ENCODE measurements at places on chromosomes 11 and 22. TPM values are rescaled to one million over a fixed set of nuclear protein-coding genes. Genes with fewer than 3 reads are reported as not detected.

- no peak for DNase-seq
Observed at GRCh38 chr11:129435499-129436245, 60.0 kb downstream of the BARX2 start.

DNA sequence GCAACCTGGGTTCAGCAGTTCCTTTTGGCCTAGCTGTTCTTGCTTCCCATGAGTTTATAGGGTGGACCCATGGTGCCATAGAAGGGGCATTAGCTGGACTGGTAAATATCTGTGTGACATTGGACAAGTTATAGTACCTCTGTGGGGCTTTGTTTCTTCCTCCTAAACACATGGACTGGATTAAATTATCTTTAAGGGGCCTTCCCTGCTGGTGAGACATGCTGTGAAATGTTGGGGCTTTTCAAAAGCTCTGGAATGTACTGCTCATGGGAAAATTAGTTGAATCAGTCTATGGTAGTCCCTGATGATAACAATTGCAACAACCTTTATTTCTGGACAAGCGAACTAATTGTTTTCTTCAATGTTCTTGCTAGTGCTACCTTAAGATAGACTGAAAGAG, 276.2 kb downstream of the BLID start:
- DNase-seq: no peak

GRCh38 chr11:116215471-116216113, 557.2 kb downstream of the BUD13 start:
- DNase-seq: no peak

Gene RASSF10
- total RNA-seq: not detected

DNA sequence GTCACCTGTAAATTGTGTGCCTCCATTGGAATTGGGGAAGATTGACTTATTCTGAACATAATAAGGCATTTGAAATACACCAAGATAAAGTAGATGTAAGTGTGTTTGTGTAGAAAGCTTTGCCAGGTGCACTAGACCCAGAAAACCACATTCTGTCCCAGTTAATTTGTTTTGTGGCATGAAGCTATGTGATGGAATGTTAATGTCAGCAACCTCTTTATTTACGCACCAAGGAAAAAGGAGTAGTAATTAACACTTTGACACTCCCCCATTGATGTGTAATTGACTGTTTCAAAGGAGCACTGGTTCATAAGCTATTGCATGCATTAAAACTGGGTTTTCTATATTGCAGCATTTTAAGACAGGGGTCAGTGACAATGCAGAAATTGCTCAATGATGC, 14.3 kb downstream of the EIF3M start:
- DNase-seq: no peak

Measured in naive thymus-derived CD8-positive, alpha-beta T cell (primary cell).